ENCODE measurements at places on chromosomes 4 and X.

GRCh38 chrX:332916-333610 is 14.5 kb upstream of the GTPBP6 start:
- DNase-seq = no peak

GRCh38 chr4:11593576-11594116 is 165.0 kb upstream of the HS3ST1 start:
- DNase-seq = no peak

- DNase-seq = no peak
These were observed 74.9 kb downstream of the GLUD2 start for GRCh38 chrX:121122332-121122731.

- no peak for DNase-seq
These were observed 61.6 kb upstream of the NOCT start for GRCh38 chr4:138953961-138954371.

DNA sequence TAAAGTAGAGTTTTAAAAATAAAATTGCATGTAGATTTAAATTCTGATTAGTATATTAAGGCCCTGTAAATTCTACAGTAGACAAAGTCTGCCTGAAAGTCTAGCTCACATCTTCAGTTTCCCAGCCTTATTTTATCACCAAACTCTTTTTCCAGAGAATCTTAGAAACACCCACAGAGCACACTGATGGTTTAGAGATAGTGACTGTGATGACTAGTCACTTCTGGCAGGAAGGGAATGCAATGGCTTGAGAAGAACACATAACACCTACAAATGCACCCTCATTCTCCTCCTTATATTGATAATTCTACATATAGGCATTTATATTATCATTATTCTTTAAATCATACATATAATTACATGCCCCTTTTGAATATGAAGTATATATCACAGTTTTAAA is 232.9 kb downstream of the ARAP2 start:
- no peak for DNase-seq

GRCh38 chr4:141195095-141195707 is 25.5 kb upstream of the ZNF330 start:
- DNase-seq = no peak

DNA sequence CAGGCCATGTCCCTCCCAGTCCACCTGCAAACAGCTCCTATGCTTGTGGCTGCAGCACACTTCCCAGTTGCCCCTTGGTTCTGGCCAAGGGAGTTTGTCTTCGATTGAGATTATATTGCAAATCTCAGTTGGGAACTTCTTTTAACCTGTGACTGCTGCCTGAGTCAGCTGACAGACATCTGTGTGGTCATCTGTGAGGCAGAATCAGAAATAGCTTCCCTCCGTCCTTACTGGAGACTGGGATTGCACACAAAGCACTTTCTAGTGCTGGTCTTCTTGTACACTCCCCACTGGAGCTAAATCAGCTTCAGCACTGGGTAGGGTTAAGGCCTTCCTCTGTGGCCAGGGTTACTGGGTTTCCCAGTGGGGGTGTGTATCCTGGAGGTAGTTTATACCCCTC is 34.3 kb downstream of the ZNF330 start:
- no peak for DNase-seq

All from activated naive CD8-positive, alpha-beta T cell treated with anti-CD3 and anti-CD28 coated beads, Interleukin-2, amount 10 ng/mL, durations not matched to agents 7 days and 5 days (primary cell).